ENCODE measurements at places on chromosomes 1 and 21.
A peak's percentile ranks its signal among the peaks of the same experiment; 100 is the strongest.

GRCh38 chr1:223250632-223251015 lies 107.6 kb upstream of the TLR5 start:
- DNase-seq: no peak

DNA sequence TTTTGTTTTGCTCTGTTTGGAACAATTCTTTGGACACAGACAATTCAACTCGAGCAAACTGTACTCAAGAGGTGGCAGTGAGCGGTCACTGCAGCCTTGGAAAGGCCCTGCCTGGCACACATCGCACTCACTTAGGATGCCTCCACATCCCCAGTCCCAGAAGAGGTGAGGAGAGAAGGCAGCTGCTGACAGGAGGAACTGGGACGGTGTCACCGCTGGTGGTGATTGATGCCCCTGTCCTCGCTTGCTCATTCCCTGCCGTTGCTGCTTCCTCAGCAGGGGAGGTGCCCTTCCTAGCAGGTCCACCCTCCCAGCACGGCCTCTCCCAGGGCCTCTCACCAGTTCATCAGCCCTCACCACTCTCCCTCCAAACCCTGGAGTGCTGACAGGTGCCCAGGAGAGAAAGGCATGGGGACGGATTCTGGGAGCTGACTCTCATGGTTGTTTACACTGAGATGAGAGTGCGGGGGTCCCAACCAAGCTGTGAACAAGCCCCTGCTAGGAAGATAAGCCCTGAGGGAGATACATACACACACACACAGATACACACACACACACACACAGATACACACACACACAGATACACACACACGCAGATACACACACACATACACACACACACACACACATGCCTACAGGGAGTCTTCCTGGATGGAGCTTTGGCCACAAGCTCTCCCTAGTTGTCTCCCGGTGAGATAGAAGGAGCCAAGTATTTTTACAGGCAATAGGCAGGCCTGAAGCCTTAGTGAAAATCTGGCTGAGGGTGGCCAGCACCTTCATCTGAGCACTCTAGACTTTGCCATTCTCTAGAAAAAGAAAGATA lies 101.1 kb downstream of the CDC7 start:
- DNase-seq: no peak

- DNase-seq: no peak
Measured at GRCh38 chr1:237197470-237198425, 155.8 kb downstream of the RYR2 start.

- peak; percentile 66 for DNase-seq
Measured at GRCh38 chr1:26785611-26786436, 1.9 kb upstream of the PIGV start.

DNA sequence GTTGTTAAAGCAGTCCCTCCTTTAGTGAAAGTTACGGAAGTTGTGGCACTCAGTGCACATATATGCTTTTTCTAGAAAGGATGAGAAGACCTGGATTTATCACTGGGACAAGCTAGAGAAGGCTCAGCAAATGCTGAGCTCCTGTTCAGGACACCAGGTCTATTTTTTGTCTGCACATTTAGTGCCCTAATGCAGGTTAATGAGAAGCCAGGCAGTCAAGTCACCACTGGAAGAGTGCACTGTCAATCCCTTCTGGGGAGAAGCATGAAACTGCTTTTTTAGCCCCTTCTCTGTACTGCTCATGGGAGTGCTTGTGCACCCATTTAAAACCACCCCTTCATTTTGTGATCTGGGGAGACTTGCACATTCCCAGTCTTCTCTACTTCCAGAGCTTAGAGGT lies 624.1 kb upstream of the USP24 start:
- DNase-seq: no peak

DNA sequence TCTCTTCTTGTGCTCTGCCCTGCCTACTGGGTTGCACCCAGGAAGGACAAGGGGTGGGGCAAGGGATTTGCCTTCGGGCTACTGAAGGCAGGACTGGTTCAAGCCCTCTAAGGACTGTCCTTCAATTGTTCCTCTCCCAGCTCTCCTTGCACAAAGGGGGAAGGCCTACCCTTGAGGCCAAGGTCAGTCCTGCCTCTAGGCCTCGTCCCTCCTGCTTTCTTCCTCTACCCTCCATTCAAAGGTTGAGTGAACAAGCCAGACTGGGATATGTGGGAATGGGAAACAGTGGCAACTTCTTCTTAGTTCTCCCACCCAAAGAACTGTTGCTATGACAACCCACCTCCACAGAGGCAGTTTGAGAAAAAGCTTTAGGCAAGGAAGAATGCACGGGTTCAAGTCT lies 2.7 kb downstream of the LURAP1 start:
- DNase-seq: no peak

- no peak for DNase-seq
Measured at GRCh38 chr1:237931581-237931980, 40.9 kb upstream of the ZP4 start.

DNA sequence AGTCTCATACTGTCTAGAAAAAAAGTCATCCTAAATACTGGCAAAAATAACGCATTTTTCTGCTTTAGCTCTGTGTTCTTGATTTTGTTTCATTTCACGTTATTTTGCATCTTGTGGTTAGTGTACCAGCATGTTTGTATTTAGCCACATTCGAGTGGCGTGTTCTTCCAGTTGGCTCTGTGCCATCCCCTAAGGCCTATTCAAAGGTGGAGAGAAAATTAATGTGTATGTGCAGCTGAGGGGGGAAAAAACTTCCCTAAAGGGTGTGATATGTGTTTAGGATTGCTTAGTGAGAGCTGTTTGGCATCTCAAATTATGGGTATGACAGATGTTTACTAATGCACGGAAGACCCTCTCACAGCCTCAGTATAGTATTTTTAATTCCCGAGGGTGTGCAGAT lies 12.1 kb downstream of the DNAJC16 start:
- DNase-seq: no peak

DNA sequence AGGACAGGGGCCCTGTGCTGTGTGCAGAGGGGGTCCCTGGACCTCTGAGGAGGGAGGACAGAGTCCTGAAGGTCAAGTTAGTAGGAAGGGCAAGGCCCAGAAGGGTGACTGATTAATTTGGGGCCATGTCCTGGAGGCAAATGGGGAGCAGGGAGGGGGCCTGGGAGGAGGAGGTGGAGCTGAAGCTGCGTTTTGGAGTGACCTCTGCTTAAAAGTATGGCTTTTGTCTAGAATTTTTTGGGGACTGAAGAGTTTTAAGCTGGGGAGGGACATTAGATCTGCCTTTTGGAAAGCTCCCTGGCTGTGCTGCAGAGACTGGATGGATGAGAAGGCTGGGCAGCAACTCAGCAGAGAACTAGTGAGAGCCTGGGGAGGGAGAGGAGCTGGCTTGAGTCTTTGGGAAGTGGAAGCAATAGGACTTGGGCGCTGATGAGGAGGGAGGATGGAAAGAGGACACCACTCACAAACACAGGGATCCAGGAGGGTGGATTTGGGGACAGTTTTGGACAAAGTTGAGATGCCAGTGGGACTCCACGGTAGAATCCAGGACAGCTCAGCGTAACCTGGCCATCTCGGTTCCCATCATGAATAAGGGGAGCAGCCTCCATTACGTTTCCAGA lies 52.9 kb downstream of the ACBD3 start:
- no peak for DNase-seq

GRCh38 chr1:32501865-32502264 lies 37.0 kb downstream of the ZBTB8B start:
- DNase-seq: no peak

GRCh38 chr1:235015291-235015985 lies 113.2 kb downstream of the TOMM20 start:
- DNase-seq: no peak

DNA sequence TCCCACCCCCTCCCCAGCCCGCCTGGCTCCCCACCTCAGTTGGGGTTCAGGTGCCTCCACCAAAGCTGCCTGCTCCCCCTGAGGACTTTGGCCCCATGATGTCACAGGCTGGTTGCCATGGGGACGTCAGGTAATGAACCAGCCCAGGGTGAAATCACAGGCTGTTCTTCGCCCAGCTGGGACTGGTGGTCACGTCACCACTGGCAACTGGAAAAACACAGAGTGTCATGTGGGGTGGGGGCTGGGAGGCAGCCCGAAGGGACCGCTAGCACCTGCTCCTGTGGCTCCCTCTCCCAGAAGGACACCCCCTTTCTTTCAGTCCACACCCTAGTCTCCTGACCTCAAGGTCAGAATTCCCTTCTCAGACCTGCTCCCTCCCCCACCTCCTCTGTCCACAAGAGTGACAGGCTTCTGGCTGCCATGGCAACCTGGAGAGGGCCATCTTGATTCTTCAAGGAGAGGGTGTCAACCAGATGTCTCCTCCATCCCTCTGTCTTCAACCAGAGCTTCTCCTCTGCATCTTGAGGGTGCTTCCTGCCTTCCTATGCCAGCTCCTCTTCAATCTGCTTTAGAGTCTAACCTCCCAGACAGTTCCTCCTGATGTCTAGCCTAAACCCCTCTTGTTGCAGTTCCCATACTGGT lies 6.2 kb downstream of the FAM131C start:
- DNase-seq: no peak

GRCh38 chr1:172602706-172603105 lies 56.2 kb upstream of the FASLG start:
- DNase-seq: no peak

- DNase-seq: no peak
Measured at GRCh38 chr1:246417813-246418564, 89.1 kb downstream of the SMYD3 start.

DNA sequence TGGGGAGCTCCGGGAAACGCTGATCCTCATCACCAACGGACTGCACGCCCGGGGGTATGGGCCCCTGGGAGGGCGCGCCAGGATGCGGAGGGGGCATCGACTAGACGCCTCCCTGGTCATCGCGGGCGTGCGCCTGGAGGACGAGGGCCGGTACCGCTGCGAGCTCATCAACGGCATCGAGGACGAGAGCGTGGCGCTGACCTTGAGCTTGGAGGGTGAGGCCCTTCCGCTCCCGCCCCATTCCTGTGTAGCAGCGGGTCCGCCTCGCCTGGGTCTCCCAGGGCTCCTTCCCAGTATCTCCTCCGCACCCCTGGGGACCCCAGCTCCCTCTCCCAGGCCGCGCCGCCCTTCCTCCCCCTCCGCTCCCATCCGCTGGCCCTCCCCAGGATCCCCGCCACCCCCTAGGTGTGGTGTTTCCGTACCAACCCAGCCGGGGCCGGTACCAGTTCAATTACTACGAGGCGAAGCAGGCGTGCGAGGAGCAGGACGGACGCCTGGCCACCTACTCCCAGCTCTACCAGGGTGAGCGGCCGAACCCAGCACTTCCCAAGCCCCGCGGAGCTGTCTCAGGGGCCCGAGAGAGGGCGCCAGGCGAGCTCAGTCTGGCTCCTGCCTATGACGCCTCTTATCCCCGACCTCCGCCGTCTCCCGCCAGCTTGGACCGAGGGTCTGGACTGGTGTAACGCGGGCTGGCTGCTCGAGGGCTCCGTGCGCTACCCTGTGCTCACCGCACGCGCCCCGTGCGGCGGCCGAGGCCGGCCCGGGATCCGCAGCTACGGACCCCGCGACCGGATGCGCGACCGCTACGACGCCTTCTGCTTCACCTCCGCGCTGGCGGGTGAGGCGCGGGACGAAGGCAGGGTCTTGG lies 5.0 kb downstream of the HAPLN2 start:
- no peak for DNase-seq

- no peak for DNase-seq
Measured at GRCh38 chr1:7255303-7256058, 470.2 kb downstream of the CAMTA1 start.

- DNase-seq: no peak
Measured at GRCh38 chr1:70220517-70221237, 503 bp upstream of the SRSF11 start.

DNA sequence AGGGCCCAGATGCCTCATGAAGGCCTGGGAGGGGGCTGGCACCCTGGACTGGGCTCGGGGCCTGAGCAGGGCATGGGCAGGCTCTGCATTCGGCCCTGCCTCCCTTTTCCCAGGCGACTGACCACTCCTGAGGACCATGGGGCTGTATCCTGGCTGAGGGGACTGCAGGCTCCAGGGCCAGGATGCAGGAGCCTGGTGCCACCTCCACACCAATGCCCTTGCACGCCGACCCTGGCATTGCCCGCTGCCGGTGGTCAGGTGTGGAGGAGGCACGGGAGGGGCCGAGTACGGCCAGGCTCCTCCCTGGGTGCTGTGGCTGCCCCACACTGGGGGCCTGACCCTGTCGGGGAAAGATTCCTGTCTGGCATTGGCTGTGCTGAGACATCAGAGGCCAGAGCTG lies 128.9 kb downstream of the SIK1 start:
- no peak for DNase-seq

DNA sequence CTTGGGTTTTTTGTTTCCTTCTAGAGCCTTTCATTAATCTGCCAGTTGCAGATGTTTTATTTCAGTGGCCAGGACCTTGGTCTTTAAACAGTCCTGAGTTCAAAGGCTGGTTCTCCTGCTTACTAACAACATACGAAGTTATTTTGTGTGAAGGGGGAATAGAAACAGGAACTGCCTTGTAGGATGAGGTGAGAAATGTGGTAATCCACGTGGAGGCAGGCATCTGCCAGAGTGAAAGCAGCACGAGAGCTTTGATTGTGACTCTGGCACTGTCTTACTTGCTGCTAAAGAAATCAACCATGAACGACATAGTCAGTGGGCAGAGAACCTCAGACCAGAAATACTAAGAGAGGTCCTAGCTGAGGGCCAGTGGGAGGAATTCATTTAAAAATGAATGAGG lies 30.4 kb downstream of the TMEM63A start:
- DNase-seq: no peak

GRCh38 chr1:115813727-115814126 lies 27.2 kb downstream of the NHLH2 start:
- DNase-seq: no peak

GRCh38 chr1:84774669-84775534 lies 84.6 kb upstream of the SSX2IP start:
- no peak for DNase-seq

GRCh38 chr21:35294231-35294898 lies 245.3 kb upstream of the RUNX1 start:
- DNase-seq: no peak

DNA sequence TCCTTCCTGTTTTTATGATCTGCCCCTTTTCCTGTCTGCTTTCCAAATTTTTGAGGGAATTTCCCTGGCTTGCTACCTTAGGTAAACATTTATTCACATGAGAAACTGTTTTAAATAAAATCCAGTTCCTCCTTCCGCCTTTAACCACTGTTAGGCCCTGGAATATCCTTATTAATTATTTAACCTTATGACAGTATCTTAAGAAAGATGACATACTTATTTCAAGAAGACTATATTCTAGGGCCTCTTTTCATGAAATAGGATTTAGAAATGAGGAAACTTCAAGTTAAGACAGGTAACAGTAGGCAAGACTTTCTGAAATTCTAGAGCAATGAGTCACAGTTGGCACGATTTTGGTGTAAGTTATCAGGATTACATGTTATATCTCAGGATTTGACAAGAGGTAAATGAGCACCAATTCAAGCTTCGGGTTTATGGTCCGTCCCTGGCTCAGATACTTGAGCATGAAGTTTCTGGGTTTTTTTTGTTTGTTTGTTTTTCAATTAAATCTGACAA lies 2.0 kb upstream of the TNFSF18 start:
- DNase-seq: no peak

- DNase-seq: no peak
Measured at GRCh38 chr1:78036450-78036849, 9.3 kb upstream of the GIPC2 start.

DNA sequence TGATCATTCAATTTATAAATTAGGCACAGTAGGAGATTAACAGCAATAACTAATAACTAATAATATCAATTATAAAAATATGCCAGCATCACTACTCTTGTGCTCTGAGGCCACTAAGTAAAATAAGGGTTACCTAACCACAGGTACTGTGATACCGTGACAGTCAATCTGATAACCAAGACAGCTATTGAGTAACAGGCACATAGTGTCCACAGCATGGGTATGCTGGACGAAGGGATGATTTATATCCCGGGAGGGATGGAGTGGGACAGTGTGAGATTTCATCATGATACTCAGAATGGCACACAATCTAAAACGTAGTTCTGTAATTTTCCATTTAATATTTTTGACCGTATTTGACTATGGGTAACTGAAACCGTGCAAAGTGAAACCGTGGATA lies 39.4 kb downstream of the CD46 start:
- no peak for DNase-seq
